ENCODE measurements at places on chromosomes 3 and 15.

- DNase-seq, result no peak
Observed at GRCh38 chr3:56787784-56788256, 13.9 kb downstream of the ARHGEF3 start.

DNA sequence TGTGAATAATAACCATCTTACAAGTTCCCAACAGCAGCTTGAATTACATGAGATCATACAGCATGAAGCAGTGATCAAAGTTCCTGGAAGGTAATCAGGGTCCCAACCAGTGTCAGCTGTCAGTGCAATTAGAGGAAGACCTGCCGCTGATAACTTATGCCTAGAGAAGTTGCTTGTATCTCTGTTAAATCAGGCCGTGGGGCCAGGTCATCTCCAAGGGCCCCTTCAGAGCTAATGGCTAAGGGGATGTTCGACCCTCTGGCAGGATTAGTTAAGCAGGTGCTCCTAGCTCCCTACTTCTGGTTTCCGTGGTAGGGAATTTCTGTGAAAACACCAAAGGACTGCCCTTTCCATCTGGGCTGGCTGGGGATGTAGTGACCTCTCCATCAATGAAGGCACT lies 251.0 kb downstream of the FAM43A start:
- no peak for DNase-seq

DNA sequence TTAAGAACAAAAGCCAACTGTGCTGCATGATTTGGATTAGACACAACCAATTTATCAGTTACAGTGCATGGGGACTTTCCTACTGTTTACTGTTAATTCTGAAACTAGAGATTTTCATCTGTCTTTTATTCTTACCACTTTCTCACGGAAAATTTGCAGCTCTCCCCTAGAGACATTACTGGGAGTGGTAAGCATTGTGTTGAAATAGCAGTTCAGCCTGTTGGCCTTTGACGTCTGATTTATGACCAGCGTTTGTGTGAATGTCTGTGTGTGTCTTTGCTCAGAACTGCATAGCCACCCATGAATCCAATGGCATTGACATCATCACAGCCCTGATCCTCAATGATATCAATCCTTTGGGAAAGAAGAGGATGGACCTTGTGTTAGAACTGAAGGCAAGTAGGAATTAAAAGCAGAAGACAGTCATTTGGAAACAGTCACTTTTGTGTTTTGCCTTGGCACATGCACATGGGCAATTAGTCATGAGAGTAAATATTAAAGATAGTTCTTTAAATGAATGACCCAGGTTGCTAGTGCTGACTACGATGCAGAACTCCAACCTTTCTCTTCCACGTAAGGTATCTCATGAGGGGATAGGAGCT lies 202.2 kb upstream of the BHLHE40 start:
- DNase-seq, result no peak

DNA sequence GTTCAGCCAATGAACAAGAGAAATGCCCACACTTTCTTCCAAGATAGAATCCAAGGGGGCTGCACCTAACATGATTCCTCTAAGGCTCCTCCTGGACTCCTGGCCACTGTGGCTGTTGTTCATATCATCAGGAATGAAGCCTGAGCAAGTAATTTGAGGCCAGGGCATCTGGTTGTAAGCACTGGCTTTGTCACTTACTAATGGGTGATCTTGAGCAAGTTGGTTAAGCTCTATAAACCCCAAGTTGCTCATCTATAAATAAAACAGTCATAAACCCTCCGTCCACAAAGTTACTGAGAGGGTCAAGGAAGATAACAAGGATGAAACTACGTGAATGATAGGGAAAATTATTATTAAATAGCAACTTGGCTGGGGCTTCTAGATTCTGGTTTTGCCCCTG lies 58.3 kb downstream of the CDC25A start:
- no peak for DNase-seq

GRCh38 chr15:74723187-74723586 lies 2.1 kb downstream of the CYP1A1 start:
- no peak for DNase-seq

DNA sequence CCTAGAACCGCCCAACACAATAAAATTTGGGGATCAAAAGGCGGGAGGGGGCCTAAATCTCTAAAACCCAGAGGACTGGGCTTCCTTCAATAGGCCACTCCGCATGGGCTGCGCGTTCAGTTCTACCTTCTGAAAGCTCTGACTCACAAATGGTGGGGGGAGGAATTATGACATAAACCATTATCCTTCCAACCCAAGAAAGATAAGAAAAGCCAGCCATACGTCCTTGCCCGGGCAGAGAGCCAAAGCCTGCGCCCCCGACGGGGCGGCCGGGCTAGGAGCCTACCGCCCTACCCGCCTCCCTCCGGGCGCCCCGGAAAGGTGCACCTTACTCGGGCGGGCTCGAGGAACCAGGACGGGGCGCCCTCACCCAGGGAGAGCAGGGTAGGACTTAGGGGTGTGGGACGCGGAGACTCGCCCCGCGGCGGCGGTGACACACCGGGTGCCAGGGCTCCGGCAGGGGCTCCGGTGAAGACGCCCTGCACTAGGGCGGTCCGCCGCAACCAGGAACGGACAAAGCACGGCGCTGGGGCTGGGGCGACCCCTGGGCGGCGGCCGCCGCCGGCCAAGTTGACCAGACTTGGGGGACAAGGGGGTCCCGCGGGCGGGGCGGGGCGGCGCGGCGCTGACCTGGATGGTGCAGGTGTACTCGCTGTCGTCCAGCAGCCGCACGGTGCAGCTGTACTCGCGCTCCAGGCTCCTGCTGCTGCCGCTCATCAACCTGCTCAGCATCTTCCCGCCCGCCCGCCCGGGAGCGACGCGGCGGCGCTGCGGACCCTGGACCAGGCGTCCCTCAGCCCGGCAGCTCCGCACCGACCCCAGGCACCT lies 534 bp downstream of the FRMD5 start:
- DNase-seq, result peak; percentile 44

- DNase-seq, result no peak
Observed at GRCh38 chr15:40054855-40055575, 16.0 kb upstream of the SRP14 start.

- DNase-seq, result no peak
Observed at GRCh38 chr3:85626662-85627061, 667.9 kb downstream of the CADM2 start.

DNA sequence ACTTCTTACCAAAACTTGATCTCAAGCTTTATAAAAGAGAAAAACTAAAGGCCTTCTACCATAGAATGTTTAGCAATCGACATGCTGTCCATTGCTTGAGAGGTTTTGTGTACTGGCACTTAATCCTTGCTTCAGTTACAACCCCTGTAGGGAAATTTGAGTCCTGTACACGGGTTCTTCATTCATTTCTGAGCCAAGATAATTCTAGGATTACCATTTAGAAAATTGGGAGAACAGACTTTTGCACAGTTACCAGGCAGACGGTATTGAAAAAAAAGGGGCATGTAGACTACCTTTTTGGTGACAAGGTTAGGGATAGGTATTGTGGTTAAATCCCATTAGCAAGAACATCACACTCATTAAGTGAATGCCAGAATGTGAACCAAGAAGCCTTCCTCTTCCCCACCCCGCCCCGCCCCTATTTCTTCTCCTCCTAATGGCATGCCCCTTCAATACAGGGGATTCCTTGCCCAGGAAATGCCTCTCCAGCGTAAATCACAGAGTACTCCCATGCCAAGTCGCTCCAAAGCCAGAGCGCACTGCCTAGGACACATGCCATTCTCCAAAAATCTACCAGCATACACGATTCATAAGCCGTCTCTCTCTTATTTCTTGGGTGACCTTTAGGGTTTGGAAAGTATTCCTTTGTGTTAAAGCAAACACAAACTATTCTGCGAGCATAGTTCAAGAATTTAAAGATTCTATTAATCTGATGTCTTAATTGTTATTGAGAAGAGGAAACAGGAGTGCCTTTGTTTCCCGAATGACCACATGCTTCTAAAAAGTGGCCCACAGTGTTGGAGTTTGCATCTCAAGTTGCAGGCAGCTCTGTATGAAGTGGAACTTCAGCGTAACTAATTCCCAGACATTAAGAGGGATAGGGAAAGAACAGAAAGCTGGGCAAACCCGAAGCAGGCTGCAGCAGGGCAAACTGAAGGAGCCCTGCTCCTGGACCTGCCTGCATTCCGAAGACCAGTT lies 164.0 kb upstream of the NR2F2 start:
- DNase-seq, result no peak

GRCh38 chr3:187954873-187955586 lies 198.9 kb upstream of the LPP start:
- DNase-seq, result no peak

DNA sequence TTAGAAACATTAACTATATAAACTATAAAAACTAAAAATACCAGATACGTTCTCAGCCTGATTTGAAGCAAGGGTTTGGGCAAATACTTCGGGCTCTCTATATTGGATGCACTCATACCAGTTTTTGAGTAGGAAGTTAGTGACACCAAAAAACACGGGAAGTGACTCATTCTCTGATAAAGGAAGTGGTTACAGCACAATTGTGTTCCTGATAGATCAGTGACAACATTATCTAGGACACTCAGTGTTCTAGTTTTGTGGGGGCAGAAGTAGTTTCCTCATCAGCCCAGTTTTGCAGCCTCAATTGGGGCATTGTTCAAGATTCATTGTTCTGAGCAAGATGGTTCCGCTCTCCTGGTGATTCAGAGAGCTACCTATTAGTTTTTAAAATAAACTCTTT lies 469.6 kb upstream of the DPPA4 start:
- DNase-seq, result peak; percentile 26

DNA sequence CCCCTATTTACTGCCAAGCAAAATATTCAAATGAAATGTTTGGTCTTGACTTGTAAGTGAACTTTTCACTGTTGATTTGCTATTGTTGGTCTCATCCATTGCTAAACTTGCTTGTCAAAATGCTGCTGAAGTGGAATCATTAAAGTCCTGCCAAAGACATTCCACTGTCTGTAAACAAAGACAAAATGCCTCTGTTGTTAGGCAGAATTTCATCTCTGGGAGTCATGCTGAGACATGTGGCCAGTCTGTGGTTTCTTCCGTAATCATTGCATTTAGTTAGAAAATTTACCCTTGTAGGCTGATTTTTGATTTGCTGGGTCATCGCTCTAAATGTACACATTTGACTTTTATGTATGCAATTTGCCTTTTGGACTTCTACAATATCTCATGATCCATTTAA lies 577.7 kb downstream of the MECOM start:
- DNase-seq, result no peak

GRCh38 chr3:122671553-122671952 lies 9.1 kb upstream of the PARP14 start:
- no peak for DNase-seq

- no peak for DNase-seq
Observed at GRCh38 chr3:34807611-34808010, 831.7 kb upstream of the ARPP21 start.

Data from activated naive CD4-positive, alpha-beta T cell treated with anti-CD3 and anti-CD28 coated beads, Interleukin-2, amount 50 U/mL, for 16 hours (primary cell).